ENCODE measurements at places on chromosomes 12 and 14.

- no peak for DNase-seq
These were observed at the start of gene NFE2 for GRCh38 chr12:54300732-54301427. Gene NFE2 (minus strand): TSS chr12:54301015. CDS start chr12:54295248, 5,767 bp downstream.

DNA sequence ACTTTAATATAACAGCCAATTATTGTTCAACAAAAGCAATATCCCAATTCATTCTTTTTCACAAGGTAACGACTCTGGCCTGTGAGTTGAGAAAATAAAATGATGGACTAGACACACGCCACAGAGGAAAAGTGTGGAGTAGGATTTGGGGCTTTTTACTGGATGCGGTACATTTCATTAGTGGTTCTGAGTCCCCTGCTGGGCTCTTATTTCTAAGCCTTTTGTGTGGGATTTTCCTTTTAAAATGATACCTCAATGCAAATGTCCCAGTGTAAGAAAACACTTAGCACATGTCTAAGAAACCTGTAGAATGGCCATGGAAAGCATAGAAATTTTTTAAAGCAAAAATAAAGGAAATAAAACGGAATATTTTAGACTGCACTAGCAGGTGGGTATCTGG, 73.4 kb downstream of the C12orf42 start:
- DNase-seq, result no peak

GRCh38 chr14:79598339-79598738, 613.0 kb downstream of the DIO2 start:
- DNase-seq, result no peak

GRCh38 chr14:72311116-72311515, 378.9 kb downstream of the RGS6 start:
- DNase-seq, result no peak

GRCh38 chr14:36672095-36672494, 10.4 kb downstream of the PAX9 start:
- no peak for DNase-seq

All from kidney capillary endothelial cell (primary cell).